ENCODE measurements at places on chromosomes 6 and 20.

DNA sequence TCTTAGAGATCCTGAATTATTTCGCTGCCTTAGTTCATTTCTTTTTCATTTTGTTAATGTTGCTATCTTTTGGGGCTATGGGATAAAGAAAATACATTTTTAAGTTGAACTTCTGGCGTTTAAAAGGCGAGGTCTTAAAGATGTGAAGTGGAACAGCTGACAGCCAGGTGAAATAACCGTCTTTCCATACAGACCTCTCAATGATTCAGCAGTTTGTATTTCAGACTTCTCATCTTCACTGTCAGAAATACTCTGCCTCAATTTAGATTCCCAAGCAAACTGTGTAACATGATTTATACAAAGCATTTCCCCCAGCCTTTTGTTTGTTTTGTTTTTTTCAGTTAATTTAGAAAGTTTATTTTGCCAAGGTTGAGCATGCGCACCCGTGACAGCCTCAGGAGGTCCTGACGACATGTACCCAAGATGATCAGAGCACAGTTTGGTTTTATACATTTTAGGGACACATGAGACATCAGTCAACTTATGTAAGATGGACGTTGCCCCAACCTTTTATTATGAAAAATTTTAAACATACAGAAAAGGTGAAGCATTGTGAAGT, 40.0 kb downstream of the SLC9A8 start:
- DNase-seq = no peak

DNA sequence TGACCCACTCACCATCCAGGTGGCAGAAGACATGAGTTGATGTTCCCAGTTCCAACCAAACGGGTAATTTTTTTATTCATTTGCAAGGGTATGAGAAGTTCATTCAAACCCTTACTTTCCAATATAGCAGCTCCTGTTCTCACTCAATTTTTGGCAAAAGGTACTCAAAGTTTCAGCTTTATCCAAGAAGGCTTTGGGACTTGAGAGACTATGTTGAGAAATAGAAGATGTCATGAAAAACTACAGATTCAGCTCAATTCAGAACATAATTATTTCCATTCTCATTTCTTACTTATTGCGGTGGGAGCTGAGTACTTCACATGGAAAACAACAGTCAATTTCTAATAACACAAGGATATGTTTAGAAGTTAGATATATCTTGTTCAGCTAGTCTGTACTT, 162.3 kb downstream of the FNDC1 start:
- no peak for DNase-seq

GRCh38 chr6:32427218-32427617, 12.5 kb upstream of the HLA-DRA start:
- no peak for DNase-seq

GRCh38 chr6:90388395-90388794, 91.8 kb upstream of the BACH2 start:
- no peak for DNase-seq

GRCh38 chr6:163954088-163954775, 539.7 kb downstream of the QKI start:
- DNase-seq = no peak

Measured in mesendoderm (in vitro differentiated cells).